Left renal cortex interstitium (tissue), 4 donors: ENCODE measurements at places on chromosomes 2 and 18.

- DNase-seq: no peak
These were observed 92.8 kb downstream of the MARCHF4 start for GRCh38 chr2:216279459-216279858.

DNA sequence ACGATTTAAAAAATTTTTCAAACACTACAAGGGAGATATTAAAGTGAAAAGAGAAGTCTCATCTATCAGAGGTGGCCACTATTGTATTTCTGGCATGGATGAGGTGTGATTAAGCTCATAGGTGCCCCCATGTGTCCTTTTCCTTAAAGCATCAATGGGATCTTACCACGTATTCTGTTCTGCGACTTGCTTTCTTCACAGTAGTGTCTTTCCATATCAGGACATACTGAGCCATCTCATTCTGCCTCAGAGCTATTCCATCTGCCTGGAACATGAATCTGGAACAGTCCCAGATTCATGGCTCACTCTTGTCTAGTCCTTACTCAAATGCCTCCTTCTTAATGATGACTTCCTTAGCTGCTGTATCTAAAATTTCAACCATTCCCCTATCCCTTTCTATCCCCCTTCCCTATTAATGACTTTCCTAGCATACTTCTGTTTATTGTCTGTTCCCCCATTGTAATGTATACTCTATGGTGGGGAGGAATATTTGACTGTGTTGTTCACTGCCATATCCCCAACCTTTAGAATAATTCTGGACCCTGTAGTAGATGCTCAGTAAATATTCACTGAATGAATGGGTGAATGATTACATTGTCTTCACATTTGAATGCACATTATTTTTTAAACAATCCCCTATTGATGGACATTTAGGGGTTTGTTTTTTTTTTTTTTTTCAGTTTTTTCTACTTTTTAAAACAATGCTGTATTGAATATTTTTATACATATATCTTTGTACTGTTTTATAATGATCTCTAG, 11.1 kb downstream of the STAMBP start:
- no peak for DNase-seq

DNA sequence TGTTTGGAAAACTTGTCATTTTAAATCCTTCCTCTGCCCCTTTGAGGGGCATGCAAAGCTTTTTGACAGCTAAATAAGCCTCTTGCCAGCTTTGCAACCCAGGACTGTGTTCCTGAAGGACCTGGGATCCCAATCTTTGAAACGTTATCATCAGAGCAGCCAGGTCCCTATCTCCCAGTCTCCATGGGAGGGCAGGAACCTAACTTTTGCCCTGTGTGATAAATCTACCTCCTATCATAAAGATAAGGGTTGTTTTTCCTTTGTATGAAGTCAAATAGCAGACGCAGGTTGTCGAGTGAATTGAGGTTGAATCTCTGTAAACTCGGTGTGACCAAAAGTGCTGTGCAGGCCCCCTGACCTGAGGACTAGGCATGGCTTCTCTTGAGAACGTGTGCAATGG, 30.1 kb downstream of the TPRKB start:
- no peak for DNase-seq

DNA sequence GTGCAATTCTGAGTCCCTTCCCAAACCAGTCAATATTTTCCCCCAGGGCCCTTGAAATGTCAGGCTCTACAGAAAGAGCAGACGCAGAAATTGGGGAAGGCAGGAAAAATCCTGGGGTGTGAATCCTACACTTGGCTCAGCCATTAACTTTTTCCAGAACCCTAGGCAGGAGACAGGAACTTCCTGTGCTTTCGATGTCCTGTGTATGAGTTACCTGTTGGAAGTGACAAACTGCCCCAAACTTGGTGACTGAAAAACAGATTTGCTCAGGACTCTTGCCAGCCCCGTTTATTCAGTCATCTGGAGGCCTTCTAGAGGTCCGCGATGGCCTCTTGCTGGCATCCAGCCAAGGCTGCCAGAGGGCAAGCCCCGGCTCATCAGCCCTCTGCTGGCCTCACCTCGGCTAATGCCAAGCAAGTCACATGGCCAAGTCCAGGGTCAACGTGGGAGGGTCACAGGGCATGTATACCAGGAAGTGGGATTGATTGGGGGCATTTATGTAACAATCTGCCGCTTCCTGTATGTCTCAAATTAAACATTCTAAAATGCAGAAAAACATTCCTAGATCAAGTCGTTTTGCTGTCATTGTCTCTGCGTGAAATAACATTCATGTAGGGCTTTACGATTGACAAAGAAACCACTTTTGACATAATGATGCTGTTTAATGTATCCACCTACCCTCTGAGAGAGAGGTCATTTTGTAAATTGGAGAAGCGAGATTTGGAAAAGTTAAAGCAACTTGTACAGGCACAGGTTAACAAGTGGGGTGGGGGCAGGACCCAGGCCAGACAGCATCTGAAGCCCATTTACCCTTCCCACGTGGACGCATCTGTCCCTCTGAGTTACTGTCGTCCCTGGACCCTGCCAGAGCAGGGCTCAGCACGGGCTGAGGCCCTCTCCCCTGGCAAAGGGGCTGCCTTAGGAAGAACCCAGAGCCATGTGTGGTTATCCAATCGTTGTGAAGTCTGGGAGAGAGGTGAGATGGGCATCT, 179.4 kb downstream of the INHBB start:
- DNase-seq: no peak

DNA sequence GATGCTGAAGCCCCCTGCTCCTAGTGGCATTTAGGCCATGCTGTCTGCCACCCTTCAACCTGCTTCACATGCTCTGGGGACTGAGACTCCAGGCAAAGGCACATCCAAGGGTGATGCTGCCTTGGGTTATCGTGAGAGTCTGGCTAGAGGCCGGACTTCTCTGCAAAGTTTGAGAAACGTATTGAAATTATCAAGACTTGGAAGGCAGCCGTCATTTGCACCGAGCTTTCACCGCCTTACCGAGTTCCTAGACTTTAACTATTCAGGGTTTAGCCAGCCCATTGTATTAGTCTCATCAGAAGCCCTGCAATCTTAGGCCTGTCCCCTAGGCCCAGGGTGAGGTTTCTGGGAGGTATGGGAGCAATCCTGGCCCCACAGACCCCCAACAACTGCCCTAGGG, 34.0 kb downstream of the RDH14 start:
- no peak for DNase-seq

GRCh38 chr2:44495544-44495943, 133.8 kb downstream of the CAMKMT start:
- no peak for DNase-seq

DNA sequence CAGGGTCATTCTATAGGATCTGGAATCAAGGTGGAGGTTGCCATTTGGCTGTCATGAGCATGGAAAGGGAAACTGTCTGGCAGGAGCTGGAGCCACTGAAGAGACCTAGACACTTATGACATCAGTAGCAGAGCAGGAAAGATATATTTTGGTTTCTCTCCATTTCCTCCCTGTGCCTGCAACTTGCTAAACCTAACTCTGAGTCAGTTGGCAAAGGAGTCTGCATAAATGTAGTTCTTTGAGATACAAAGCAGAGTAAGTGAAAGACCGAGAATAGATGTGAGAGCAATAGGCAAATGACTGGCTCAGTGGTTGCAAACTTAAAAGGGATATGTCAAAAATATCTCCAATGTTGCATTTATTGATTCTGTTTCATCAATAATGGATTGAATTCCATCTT, 757.7 kb downstream of the KCNJ3 start:
- DNase-seq: no peak

DNA sequence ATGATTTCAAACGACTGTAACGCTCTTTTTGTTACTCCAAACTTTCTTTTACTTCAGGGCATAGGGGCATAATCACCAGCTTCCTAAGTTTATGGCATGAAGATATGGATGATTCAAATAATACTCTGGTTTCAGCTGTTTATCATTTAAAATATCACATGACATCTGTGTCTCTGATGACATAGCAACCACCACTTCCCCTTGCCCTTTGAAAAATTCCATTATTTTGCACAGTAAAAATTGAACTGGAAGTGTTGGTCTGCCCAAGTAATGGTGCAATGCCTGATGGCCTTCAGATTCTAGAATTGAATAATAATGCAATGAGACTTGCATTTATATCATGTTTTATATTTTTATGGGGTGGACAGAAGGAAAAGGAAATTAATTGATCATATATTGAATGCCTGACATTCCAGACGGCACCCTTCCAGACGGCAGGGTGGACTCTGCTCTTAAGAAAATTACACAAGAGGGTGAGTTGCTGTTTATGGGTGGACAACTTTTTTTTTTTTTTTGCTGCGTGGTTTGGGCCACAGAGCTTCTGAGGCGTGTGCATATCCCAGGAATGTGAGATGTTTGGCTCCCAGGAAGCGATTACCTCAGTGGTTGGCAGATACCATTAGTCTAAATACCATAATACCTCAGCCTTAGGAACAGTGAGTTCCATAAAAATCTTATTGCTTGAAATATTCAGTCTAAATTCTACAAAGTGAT, 101.7 kb upstream of the ZNF521 start:
- no peak for DNase-seq

- DNase-seq: no peak
These were observed 116.3 kb upstream of the WDSUB1 start for GRCh38 chr2:159402790-159403189.

DNA sequence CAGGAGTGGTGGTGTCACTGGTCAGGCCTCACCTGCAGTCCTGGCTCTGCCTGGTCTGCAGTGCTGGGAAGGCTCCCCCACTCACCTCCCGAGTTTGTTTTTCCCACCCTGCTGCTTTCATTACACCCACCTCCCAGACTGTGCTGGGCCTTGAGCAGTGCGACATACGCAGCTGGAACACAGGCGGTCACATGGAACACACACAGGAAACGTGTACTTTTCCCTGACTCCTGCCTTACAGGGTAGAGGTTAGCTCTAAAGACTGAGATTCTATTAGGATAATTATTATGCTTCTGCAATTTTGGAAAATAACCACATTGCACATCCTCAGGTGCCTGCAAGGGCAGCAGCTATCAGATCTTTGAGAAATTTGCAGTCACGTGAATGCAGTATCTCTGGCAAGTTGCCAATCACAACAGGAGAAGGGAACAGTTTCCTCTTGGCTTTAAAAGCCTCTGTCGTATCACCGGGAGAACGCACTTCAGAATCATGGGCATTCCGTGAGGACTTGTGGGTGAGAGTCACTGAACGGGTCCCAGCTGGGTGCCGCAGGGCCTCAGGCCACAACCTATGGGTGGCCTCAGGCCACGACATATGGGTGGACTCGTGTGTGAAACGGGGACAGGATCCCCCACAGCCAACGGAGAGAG, 136.5 kb downstream of the ZNF236 start:
- DNase-seq: no peak

DNA sequence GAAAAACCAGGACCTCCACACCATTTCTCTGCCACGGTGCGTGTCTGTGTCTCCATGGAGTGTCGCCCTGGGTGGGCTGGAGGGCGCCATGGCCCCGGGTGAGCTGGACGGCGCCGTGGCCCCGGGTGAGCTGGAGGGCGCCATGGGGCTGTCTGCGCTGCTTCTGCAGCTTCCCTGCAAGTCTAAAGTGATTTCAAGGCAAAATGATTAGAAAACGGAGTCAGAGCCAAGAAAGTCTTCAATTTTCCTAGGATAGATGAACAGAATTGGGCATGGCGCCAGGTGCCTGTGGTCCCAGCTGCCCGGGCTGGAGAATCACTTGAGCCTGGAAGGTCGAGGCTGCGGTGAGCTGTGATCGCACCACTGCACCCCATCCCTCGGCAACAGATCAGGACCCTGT, 27.7 kb upstream of the NFATC1 start:
- DNase-seq: no peak

DNA sequence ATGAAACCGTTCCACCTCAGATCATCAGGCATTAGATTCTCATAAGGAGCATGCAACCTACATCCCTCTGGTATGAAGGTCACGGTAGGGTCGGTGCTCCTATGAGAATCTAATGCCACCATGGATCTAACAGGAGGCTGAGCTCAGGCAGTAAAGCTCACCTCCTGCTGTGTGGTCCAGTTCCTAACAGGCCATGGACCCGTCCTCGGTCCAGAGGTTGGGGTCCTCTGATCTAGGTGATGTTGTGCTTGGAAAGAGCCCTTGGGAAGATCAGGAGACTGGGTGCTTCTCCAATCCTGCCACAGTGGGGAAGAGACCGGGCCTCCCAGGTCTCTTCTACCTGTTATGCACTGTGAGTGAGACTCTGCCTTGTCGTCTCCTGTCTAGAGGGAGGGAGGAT, 104.6 kb downstream of the ACKR3 start:
- no peak for DNase-seq

- no peak for DNase-seq
These were observed 296.1 kb downstream of the OSR1 start for GRCh38 chr2:19062370-19062769.

DNA sequence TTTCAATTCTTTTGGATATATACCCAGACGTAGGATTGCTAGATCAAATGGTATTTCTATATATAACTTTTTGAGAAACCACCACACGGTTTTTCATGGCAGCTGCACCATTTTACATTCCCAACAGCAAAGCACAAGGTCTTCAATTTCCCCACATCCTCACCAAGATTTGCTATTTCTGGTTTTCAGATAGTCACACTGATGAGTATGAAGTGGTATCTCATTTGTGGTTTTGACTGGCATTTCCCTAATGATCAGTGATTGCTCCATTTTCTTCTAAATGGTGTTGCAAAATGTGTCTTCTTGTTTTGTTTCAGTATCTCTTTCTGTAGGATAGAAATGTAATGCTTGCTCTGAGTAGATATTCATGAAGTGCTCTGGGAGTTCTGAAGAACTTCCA, 52.0 kb downstream of the ANKRD44 start:
- DNase-seq: no peak

- no peak for DNase-seq
These were observed 21.7 kb downstream of the LCT start for GRCh38 chr2:135815269-135815668.

GRCh38 chr18:74226156-74226555, 65.6 kb downstream of the CYB5A start:
- no peak for DNase-seq

DNA sequence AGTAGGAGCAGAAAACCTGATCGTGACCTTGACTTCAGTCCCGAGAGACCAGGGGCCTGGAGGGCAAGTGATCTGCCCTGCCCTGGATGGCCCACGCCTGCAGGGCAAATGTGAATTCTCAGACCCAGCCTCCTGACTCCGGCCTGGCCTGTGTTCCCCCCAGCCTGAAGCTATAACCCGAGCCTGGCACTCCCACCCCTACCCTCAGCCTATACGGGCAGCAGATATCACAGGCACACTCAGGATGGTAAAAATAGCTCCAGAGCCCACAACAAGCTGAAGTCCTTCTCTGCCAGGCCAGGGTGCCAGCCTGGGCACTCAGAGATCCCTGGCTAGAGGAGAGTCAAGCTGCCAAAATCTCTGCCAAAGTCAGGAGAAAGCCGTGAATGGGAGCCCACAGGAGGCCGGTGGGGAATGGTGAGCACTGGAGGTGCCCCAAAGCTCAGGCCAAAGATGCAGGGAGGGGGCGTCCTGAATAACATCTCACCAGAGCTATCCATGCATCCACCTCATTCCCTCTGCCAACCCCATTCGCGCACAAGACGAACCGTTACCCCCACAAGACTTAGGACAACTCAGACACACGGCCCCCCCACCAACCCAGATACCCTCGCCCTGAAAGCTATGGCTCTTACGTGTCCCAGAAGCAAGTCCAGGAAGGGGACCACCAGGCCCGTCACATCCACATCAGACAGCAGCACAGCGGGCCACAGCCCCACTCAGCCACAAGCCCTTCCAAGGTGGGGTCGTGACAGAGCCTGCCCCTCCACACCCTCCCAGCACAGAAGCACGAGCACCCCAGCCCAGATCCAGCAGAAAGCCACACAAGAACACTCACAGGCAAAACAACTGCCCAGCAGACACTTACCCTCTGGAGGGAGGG, 144.9 kb downstream of the TNS1 start:
- no peak for DNase-seq

- DNase-seq: no peak
These were observed 36.7 kb downstream of the TRABD2A start for GRCh38 chr2:84844141-84844540.

GRCh38 chr18:1599196-1599595, 694.5 kb downstream of the ADCYAP1 start:
- no peak for DNase-seq
